ENCODE measurements at places on chromosomes 5 and 9.

DNA sequence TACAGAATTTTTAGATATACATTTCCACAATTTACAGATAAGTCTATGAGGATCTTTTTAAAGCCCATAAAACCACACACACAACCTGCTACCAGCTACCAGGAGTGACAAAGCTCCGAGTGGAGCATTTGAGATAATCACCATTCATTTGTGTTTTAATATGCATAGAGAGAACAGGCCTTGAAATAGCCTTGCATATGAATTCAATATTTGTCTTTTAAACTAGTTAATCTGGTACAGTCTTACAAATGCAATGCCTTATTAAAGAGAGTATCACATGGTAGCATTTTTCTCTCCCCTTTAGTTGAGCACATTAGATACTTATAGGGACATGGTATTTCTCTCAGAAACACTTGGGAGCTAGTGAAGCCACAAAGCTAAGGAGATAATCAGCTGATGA lies 49.1 kb downstream of the SEMA5A start:
- no peak for DNase-seq

GRCh38 chr5:154766558-154767281 lies 11.5 kb downstream of the LARP1 start:
- no peak for DNase-seq

DNA sequence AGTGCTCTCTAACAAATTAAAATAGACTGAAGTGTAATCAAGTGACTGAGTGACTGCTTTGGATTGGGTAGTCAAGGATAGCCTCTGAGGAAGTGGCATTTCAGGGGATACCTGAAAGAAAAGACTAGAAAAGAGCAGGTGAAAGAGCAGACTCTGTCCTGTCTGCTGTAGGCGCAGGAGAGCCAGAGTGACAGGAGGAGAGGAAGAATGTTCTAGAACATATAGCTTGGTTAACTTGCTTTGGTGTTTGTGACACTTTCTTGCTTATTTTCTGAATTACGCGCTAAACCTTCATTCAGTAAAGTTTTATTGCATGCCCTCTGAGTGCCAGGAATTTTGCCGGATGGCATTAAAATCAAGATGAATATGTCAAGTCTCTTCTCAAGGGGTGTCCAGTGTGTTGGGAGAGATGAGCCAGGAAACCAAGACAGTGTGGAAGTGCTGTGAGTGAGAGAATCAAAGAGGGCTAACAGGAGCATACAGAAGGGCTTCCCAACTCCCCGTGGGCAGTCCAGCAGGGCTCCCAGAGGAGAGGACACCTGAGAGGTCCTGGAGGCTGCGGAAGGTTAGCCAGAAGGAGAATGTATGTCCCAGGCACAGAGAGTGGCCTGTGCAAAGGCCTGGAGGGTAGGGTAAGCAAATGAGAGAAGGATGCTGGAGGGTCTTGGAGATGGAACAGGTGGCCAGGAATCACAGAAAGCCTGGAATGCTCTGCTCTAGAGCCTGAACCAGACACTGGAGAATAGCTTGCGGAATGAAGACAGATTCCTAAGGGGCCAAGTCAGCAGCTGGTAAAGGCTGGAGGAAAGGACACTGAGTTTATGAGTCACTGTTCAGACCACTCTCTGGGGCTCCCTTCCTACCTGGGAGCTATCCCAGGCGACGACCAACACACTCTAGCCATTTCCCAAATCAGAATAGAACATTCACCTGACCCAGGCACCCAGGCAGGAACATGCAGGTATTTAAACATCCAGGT lies 59.3 kb downstream of the SLC22A5 start:
- DNase-seq: no peak

- DNase-seq: no peak
Observed at GRCh38 chr9:15524845-15525455, 14.2 kb upstream of the PSIP1 start.

Data from central memory CD8-positive, alpha-beta T cell (primary cell).